Cerebellum (tissue), 4 donors: ENCODE measurements at places on chromosomes 7 and 10. TPM values are rescaled to one million over a fixed set of nuclear protein-coding genes. Genes with fewer than 3 reads are reported as not detected.

DNA sequence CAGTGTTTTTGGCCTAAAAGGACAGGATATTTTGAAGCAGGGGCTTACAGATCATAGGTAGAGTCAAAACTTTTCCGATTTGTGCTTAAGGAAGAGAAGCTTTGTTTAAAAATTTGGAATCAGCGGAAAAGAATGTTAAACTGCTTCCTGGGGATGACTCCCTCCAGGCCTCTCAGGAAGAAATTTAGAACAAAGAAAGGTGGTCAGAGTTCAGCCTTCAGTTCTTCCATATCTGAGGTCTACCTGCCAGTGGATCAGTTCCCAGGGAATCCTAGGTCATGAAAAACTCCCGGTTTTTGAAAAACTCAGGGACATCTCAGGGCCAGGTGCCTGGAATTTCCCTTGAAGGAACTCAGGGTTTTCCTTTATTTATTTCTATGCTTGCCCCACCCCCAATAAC lies 100.3 kb downstream of the MCU start:
- no peak for DNase-seq

DNA sequence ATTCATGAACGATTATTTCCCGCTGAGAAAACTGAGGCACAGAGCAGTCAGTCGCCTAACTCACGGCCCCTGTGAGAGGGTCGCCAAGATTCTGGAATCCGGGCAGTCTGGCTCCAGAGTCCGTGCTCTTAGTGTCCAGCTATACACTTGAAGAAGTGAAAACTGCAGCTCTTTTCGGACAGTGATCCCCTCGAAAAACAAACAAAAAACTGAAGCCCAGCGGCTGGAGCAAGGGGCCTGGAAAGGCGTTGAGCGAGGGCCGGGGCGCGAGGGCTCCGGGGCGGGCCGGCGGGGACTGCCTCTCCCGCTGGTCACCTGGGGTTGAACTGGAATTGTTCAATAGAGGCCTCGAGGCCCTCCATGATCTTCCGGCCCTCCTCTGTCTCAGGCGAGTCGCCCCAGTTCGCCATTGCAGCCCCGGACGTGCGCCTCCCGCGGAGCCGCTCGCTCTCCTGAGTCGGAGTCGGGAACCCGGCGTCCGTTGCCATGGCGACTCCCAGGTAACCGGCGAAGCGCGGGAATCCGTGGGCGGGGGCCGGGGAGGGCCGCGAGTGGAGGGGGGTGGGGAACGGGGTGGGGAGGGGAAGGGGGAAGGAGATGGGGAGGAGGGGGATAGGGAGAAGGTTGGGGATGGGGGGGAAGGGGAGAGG lies 881 bp downstream of the C10orf67 start:
- peak; percentile 30 for DNase-seq

GRCh38 chr7:118040562-118040961 lies 143.4 kb upstream of the LSM8 start:
- no peak for DNase-seq

GRCh38 chr7:100983451-100984187 lies 14.3 kb downstream of the MUC12 start:
- DNase-seq = no peak

GRCh38 chr10:70320751-70321150 lies 36.9 kb upstream of the NPFFR1 start:
- no peak for DNase-seq

The MEOX2 gene
- 0.09 TPM for total RNA-seq

DNA sequence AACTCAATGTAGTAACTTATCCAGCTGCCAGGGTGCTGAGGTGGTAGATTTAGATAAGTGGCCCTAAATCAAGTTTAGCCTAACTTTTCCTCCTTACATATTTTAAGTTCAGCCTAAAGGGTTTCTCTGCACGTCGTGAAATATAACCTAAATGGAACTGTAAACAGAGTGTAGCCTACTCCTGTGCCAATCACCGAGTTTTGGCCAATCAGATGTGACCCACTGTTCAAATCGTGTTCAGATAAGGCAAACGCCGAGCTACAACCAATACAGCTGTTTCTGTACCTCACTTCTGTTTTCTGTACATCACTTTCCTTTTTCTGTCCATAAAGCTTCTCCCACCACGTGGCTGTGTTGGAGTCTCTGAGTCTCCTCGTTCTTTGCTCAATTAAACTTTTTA lies 904.2 kb upstream of the POT1 start:
- no peak for DNase-seq

The ACSM6 gene
- total RNA-seq = not detected

GRCh38 chr7:117202511-117202910 lies 120.3 kb downstream of the WNT2 start:
- DNase-seq = peak; percentile 12

- DNase-seq = peak; percentile 62
These were observed 67.0 kb upstream of the ATRNL1 start for GRCh38 chr10:115026056-115026745.

DNA sequence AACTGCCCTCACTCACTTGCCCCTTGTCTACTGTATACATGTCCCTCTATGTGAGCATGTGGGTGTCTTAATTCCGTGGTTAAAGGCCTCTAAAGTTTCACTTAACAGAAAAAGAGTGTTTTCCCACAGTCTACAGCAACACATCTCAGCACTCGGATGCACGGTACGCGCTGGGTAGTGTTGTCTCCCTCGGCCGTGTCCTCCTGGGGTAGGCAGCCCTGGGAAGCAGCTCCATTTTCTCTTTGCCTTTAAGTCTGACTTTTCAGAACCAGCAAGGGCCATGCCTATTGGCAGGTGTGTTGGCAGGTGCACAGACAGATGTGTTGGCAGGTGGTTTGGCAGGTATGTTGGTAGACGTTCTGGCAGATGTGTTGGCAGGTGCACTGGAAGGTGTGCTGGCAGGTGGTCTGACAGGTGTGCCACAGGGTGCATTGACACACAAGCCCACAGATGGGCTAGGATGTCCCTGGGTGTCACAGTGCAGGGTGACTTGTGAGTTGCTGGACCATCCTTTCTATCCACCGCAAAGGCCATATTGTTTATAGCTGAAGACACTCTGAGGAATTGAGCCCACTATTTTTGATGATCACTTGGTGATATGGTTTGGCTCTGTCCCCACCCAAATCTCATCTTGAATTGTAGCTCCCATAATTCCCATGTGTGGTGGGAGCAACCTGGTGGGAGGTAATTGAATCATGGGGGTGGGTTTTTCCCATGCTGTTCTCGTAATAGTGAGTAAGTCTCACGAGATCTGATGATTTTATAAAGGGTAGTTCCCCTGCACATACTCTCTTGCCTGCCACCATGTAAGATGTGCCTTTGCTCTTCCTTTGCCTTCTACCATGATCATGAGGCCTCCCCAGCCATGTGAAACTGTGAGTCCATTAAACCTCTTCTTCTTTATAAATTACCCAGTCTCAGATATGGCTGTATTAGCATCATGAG lies 296.9 kb downstream of the TNS3 start:
- DNase-seq = no peak

DNA sequence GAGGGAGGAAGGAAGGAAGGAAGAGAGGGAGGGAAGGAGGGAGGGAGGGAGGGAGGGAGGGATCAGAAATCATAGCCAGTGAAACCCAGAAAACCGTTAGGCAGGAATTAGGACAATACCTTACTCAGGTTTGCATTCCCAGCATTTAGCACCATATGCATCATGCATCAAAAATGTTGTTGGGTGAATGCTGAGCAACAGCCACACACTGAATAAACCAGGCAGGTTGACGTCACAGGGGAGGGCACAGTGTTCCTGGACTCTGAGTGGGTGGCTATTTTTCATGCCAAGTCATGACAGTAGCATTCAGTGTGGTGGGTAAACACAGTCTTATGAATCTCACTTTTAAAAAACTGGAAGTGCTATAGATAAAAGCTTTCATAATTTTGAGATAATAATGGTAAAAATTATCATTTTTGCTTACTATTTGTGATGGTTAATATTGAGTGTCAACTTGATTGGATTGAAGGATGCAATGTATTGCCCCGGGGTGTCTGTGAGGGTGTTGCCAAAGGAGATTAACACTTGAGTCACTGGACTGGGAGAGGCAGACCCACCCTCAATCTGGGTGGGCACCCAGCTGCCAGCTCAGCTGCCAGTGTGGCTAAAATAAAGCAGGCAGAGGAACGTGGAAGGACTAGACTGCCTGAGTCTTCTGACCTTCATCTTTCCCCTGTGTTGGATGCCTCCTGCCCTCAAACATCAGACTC lies 199.1 kb upstream of the PRKCQ start:
- no peak for DNase-seq

DNA sequence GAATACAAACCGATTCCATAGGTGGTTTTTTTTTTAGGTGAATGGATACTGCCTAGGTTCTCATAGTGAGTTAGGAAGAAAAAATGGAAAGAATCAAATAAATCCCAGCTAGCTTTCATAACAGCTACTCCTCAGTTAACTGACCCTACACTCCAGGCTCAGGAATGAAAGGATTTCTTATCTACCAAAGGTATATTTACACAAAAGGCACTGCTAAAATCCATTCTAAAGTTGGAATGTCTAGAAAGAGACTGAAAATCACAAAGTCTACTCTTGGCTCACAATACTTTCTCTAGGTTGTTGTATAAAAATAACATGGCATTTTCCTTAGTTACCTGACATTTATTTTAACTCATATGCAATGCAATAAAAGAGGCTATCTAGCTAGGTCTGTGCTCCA lies 375.2 kb downstream of the MAGI2 start:
- DNase-seq = no peak
